ENCODE measurements at places on chromosomes 3 and 15.

DNA sequence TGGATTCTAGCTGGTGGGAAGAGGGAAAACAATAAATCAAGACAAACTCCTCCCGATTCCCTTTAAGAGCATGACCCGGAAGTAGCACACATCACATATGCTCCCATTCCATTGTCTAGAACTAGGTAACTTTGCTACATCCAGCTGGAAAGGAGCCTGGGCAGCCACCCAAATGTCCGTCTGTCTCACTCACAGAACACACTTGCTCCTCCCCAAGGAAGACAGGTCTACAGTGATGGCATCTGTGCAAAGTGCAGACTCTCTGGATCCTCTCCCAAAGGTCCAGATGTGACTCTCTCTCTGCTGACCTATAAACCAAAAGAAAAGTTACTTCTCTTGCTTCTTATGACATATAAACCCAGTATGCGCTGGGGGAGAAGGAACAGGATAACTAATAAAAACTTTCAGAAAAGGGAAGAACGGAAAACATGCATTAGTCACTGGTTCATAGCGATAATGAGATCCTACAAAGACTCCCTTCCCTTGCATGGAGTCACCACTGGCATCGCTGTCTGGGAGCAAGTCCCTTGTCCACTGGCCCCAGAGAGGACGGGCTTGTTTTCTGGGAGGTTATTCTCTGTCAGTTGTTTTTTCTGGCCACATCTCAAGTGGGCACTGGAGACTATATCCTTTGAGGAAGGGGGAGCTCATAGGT lies 29.8 kb upstream of the EPHB3 start:
- DNase-seq, result no peak

DNA sequence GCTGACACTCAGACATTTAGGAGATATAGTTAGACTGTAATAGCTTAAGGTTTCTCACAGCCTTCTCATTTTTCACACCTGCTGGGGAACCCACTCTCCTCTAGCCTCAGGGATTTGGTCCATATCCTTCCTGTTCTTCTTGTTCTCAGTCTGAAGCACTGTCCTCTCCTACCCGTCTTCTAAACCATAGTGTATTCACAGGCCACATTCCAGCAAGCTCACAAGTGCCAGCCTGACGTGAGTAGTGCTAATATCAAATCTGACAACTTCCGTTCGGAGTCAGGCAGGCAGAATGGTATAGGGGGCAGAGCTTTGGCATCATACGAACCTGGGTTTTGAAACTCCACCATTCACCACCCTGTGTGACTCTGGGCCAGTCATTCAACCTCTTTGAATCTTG lies 6.9 kb upstream of the CA12 start:
- no peak for DNase-seq

DNA sequence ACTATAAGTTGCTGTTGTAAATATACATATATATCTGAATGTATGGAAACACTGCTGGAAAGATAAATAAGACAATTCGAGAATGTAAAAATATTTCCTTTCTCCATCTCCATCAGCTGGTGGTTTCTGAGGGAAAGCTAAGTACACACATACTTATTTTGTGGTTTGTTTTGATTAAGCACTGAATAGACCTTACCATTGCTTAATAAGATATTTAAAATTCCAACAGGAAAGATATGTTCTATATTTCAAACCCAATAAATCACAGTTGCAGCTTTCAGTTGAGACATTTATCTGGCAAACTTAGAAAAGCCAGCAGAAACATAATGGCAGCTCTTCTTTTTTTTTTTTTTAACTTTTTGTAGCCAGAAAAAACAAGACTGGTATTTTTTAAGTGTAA lies 160.4 kb downstream of the VGLL3 start:
- no peak for DNase-seq

DNA sequence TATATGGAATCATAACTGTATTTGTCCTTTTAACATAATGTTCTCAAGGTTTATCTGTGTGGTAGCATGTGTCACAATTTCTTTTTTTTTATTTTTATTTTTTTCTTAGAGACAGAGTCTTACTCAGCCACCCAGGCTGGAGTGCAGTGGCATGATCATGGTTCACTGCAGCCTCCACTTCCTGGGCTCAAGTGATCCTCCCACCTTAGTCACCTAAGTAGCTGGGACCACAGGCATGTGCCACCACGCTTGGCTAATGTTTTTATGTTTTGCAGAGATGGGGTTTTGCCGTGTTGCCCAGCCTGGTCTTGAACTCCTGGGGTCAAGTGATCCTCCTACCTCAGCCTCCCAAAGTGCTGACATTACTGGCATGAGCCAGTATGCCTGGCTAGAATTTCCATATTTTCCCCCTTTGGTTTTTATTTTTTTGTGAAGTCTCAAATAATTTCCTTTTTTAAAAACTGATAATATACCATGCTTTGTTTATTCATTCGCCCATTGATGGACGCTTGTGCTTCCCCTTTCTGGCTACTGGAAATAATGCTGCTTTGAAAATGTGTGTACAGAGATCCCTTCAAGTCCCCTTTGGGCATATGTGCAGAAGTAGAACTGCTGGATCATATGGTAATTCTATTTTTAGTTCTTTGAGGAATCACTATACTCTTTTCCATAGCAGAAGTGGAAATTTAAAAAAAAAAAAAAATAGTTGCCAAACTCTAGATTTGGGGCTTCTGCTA lies 28.4 kb downstream of the TMEM40 start:
- DNase-seq, result no peak

DNA sequence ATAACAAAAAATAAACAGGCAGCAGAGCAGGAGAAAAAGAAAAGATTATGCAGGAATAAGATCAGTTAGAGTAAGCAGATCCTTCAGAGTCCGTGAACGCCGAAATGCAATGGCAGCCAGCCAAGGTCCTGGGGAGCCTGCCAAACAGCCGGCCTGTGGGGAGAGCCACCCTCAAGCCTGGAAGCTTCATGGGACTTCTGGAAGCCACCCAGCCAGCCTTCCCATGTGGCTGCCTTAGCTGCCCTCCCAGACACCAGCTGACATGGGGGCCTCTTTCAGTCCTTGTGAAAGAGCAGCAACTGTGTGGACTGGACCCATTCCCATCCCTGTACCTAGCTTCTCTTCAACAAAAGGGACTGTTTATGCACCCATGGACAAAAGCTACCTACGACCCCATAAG lies 64.9 kb upstream of the RAD18 start:
- no peak for DNase-seq

GRCh38 chr3:8488877-8489276 lies 12.7 kb upstream of the LMCD1 start:
- DNase-seq, result no peak

GRCh38 chr15:65805019-65805745 lies 13.1 kb upstream of the DENND4A start:
- no peak for DNase-seq

DNA sequence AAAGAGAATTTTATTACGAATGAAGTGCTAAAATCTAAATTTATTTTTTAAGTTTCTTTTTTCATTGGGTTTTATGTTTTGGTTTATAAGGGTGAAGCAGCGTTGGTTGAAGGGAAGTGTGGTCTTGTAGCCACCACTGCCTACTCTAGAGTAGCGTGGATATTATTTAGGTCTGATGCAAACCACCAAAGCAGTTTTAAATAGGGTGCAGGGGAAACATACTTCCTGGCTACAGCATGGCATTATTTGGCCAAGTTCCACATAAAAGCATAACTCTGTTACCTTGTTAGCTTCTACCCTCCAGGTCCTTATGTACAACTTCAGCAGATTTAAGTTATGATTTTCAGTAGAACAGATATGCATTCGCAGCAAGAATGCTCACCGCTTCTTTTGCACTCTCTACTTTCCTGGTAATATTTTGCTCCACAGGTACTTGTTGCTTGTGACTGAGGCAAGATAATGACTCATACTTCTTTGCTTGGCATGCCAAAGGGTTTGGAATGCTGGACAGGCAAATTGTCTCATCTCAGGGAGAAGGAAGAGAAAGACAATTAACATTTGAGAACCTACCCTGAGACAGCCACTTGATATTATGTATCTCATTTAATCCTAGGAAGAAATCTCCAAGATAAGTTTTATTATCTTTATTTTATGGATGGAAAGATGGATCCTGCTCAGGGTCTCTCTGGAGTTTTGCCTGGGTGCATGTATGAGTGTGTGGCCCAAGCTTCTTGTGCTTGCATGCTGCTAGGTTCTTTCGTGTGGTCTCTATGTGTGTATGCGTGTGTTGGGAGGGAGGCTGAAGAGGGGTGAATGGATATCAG lies 5.4 kb downstream of the TGFBR2 start:
- no peak for DNase-seq

DNA sequence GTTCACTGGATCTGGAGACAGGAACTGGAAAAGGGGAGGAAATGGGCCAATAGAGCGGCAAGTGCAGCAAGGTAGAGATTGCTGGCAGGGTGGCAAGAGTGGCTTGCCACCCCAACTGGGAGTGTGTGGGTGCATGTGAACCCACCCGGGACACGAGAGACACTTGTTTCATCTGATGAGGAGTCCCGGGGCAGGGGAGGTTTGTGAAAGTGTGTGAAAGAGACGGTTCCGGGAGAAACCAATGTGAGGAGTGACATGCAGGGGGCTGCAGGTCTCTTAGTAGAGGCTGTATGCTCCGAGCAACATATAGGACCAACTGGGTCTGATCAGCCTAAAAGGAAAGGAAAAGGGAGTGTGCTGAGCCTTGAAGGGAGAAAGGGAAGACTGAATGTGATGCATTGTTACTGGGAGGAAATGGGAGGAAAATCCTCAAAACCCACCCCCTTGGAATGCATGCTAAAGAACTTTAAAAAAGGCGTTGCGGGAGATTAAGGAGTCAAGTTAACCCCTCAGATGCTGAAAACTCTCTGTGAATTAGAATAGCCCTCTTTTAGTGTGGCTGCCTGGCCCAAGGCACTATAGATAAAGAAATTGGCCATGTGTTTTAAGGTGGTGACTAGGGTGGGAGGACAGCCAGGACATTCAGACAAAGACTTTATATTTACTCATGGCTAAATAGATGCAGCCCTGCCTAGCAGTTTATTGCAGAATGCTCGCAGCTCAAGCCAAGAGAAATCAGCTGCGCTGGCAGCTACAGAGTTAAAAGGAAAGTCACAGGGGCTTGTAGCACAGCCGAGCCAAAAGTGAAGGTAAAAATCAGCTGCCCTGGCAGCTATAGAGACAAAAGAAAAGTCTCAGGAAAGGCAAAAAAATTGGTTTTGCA lies 9.1 kb upstream of the SLC9C1 start:
- no peak for DNase-seq

DNA sequence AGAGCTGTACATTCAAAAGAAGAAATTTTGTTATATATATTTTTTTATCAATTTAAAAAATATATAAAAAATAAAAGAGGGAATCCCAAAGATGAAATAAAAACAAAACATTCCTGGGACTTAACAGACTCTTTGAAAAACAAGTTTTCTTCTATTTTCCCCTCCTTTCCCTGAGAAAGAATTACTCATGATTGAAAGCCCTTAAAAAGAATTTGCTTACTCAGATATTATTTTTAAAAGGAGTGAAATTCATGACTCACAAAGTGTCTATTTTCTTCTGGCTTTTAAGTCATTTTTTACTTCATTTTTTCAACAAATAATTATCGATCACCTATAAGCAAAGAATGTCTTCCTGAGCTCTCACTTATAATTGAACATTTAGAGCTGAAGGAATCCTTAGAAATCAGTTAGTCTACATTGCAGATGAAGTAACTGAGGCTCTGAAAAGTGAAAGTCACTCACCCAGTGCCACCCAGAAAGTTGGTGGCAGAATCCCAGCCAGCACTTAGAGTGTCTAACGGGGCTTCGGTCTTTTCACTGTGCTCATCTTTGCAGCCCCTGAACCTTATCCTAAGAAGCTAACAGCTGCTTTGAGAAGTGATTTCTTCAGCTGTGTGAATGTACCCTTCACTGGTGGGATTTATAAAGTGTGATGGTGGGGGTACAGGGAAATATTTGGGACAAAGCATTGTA lies 42.5 kb upstream of the NUDT16 start:
- no peak for DNase-seq

GRCh38 chr3:134839422-134839821 lies 44.4 kb downstream of the EPHB1 start:
- DNase-seq, result no peak

DNA sequence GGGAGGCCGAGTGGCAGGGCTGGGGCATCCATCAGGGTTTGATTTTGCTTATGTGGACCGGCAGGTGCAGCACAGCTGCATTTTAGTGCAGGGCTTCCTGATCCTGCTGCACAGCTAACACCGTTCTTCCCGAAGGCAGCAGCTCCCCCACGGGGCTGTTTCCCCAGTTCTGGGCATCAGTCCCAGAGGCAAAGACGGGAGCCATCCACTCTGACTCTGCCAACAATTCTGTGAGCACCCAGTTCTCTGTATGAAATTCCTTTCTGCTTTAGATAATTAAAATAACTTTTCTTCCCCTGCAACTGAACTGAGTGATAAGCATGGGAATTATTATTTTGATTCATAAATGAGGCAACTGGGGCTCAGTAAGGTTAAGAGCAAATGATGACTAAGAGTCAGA lies 262.9 kb upstream of the ATP10A start:
- DNase-seq, result no peak

DNA sequence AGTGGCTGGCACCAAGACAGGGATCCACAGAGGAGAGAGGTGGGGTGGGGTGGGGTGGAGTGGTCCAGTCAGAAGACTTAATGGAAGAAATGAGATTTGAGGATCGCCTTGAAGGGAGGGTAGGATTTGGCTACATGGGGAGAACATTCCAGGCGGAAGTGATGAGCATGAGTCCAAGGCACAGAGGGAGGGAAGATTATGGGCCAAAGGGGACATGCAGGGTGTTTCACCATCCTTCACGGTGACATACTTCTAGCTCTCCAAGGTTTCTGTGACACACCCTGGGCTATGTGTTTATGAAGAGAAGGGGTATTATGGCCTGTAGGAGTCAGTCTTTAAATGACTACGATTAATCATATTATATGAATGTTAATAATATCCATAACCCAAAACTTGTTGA lies 7.7 kb upstream of the FBN1 start:
- no peak for DNase-seq

- DNase-seq, result no peak
Observed at GRCh38 chr3:178743297-178743696, 207.1 kb downstream of the KCNMB2 start.

DNA sequence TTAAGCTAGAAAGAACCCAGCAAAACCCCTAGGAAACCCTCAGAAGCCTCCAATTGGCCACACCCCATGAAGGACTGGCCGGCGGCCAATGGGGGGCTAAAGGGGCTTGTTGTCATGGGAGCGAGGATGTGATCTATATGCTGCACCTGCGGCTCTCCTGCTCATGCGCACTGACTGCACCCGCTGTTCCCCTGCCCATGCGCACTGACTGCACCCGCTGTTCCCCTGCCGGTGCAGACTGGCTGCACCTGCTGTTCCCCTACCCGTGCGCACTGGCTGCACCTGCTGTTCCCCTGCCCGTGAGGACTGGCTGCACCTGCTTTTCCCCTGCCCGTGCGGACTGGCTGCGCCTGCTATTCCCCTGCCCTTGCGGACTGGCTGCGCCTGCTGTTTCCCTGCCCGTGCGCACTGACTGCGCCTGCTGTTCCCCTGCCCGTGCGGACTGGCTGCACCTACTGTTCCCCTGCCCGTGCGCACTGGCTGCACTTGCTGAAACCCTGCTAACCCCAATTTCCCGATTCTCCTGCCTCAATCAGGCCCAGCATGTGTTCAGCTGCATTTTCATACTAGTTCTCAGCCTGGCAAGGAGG lies 16.8 kb upstream of the MCCC1 start:
- no peak for DNase-seq
